Stimulated activated CD4-positive, alpha-beta T cell treated with anti-CD3 and anti-CD28 coated beads, Interleukin-4, amount 100 ng/mL, for 4 hours (primary cell): ENCODE measurements at places on chromosomes 2 and 18.

DNA sequence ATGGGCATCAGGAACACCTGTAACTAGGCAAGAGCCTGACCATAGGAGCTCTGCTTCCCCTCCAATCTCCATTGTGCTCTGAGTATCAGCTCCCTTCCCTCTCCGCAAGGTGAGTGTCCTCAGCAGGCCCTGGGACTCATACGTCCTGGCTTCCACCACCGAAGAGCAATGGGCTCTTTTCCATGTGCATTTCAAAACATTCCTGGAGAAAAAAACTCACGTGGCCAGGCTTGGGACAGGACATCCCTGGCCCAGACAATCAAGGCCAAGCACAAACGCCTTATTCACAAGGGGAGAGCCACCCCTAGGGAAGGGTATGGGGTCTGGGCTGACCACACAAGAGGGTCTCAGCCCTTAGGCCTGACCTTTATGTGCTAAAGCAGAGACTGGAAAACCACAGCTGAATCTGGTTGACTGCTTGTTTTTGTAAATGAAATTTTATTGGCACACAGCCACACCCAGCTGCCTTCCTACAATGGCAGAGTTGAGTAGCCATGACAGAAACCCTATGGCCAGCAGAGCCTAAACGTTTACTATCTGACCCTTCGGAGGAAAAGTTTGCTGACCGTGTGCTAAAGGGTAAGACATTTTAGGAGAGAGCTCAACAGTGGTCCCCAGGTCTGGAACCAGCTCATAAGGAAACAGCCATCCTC lies 175.7 kb upstream of the ARL4C start:
- DNase-seq, result no peak

- no peak for DNase-seq
Observed at GRCh38 chr2:217027414-217027813, 167.6 kb upstream of the TNP1 start.

DNA sequence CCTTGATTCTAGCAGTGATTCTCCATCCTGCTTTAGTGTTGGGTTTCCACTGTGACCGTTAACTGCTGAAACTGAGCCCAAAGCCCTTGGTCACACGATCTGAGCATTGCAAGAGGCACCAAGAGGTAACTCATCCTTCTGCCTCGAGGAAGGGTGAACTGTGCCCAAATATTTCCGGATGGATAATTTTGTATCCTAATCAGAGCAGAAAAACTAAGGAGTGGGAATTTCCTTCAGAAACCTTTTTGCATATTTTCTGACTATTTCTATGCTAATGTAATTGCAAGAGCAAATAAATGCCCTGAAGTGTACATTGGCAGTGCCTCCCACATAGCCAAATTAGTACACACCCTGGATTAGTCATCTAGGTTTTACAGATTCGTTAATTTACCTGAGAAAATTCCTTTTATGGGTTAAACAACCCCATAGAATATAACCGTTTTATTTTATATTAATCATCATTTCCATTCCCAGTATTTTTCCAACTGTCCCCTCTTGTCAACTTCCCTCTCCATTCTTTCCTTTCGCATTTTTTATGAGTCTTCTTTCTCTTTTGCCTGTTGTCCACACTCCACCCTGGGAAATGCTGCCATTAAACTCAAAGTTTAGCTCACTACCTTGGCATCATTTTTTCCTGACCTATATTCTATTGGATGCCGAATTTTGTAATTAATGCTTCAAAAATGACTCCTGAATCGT lies 31.7 kb upstream of the COBLL1 start:
- no peak for DNase-seq

GRCh38 chr2:147081831-147082230 lies 763.0 kb upstream of the ACVR2A start:
- DNase-seq, result no peak

DNA sequence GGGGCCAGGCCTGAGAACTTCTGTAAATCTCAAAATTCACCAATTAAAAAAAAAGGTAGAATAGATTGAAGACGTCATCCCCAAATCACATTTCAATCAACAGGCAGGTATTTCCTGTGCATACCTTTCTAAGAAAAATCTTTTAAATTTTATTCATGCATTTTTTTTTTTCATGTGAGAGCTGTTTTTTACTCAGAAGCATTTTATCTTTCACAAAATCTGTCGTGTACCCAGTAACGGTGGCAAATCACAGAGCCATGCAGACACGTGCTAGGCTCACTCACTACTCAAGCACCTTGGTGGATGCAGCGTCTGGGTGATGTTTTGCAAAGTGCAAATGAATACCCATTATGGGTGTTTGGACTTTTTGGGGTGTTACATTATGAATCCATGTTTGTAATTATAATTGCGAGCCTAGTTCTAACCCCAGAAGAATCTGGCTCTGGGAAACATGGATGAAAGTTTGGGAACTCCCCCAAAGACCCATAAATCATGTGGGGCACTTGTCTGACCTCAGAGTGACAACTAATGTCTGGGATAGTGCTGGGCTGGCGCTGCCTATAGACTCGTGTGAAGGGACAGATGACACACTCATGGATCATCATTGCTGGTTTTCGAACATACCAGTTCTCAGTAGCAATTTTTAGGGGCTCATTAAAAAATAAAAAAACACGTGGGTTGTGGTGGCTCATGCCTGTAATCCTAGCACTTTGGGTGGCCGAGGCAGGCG lies 335.2 kb downstream of the LPIN1 start:
- no peak for DNase-seq

DNA sequence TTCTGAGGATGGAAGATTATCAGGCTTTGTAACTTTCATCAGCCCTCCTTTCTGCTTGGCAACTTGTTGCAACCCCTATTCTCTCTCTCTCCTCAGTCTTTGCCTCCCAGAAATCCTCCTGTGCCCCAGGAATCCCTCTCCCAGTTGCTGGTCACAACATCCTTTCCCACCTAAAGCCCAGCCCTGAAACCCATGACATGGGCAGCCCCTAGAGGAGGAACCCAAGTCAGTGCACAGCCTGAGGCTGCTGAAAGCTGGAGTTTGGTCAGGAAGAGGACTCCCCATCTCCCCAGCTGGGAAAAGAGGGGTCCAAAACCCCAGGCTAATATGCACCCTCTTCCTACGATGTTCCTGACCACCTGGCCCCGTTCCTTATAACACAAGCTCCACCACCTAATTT lies 29.5 kb downstream of the PKDCC start:
- no peak for DNase-seq

GRCh38 chr2:54271843-54272627 lies 16.0 kb upstream of the TSPYL6 start:
- no peak for DNase-seq

GRCh38 chr2:73000808-73001570 lies 70.5 kb downstream of the SFXN5 start:
- no peak for DNase-seq

GRCh38 chr2:77831471-77831870 lies 309.3 kb upstream of the LRRTM4 start:
- DNase-seq, result no peak

GRCh38 chr2:22136446-22136845 lies 1012.7 kb downstream of the TDRD15 start:
- DNase-seq, result no peak

DNA sequence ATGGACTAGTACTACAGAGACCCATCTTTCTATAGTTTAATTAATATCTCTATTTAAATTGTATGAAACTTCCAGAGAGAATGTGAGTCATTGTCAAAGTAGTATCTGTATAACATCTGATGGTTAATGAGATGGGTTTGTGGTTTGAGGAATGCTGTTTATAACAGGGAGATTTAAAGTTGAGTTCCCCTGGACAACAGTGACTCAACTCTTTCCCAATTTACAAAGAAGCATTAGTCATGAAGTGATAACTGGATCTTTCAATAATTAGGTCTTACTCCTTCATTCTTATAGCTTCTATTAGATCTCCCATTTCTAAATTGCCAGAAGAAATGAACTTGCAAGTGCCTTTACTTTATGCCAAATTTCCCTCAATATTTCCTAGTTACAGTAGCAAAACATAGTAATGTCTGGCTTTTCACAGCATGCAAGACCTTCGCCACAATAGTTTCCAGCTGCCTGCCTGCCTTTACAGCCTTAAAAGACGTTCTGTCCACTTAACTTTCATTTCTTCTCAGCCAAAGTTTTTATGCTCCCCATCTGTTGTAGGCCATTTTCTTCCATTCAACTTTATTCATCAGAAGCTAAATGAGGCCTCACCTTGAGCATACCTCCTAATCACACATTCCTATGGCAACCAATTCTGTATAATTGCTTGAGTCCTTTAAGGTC lies 47.7 kb upstream of the WDR75 start:
- no peak for DNase-seq

GRCh38 chr2:102597788-102598187 lies 21.6 kb upstream of the SLC9A2 start:
- DNase-seq, result no peak

DNA sequence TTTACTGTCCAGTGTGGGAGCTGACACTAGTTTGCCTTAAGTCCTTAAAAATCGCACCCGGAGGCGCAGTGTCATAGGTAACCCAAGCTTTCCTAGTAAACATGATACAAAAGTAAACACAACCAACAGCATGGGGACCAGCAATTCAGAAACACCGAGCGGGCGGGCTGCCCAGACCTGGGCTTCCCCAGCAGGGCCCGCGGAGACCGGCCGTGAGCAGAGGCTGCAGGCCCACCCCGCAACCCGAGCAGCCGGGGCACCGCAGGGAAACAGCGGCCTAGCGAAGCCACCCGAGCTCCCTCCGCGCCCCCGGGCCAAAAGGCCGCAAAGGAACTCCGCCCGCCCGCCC lies 296 bp downstream of the TTC21B start:
- no peak for DNase-seq

GRCh38 chr2:27849558-27850205 lies 40.5 kb downstream of the RBKS start:
- no peak for DNase-seq

DNA sequence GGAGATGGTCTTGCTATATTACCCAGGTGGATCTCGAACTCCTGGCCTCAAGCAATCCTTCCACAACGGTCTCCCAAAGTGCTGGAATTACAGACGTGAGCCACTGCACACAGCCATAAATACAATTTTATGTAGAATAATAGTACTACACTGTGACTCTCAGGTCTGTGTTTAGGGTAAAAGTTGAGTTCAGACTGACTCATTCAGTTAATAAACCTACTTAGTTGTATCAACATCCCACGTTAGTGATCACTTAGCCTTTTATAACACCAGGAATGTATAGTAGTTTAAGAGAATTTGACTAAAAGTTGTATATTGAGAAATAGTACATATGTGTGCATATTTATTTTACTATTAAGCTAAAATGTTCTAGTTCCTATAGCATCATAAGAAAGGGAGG lies 237.5 kb downstream of the PHLPP1 start:
- no peak for DNase-seq

DNA sequence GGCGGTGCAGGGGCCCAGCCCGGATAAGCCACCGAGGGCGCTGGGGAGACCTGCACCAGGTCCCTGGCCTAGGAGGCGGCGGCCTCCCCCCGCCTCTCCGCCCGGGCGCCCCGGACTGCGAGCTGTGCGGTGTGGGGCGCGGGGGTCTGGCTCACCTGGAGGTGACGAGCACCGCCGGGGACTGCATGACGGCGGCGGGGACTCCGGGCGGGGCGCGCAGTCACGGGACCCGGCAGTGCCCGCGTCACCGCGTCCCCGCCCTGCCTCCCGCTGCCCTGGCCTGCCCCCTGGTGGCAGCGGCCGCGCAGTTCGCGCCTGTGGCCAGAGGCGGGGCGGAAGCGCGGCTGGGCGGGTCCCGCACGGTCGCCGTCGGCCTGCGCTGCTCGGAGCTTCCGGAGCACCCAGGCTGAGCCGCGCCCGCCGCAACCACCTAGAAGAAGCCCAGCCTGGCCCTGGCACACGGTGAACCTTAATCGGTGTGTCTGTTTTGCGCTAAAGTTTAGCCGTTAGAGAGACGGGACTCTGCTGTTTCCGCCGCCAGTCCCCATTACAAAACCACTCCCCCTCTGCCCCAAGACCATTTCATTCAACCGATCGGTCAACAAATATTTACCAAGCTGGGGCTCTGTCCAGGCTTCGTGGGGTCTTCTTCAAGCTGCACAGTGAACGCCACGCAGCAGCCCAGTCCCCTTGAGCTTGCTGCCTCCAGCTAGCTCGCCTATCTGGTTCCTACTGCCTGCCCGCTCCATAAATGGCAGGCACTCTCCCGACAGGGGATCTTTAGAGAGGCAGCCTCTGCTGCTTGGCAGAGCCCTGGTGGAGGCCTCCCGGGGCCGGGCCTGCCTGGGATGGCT lies at the start of gene HS1BP3:
Gene HS1BP3 (minus strand): TSS at position 222 of the 854 bp plus-strand sequence. CDS start 35 bp downstream, at position 187.
- peak; percentile 81 for DNase-seq

- DNase-seq, result no peak
Observed at GRCh38 chr2:178383718-178384117, 67.3 kb downstream of the PRKRA start.

GRCh38 chr2:17747684-17748452 lies 5.7 kb downstream of the SMC6 start:
- DNase-seq, result no peak

DNA sequence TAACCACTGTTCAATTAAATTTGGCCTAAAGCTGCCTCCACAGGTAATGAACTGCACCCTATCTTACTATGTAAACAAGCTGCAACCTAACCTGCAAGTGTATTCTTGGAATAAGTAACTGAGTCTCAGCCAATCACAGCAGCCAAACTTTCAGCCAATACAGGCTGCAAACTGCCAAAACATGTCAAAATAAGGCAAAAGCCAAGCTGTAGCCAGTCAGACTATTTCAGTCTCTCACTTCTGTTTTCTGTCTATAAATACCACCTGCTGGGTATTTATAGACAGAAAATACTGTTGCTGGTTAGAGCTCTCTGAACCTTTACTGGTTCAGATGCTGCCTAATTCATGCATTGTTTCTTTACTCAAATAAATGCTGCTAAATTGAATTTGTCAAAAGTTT lies 14.3 kb downstream of the C2orf76 start:
- DNase-seq, result no peak

DNA sequence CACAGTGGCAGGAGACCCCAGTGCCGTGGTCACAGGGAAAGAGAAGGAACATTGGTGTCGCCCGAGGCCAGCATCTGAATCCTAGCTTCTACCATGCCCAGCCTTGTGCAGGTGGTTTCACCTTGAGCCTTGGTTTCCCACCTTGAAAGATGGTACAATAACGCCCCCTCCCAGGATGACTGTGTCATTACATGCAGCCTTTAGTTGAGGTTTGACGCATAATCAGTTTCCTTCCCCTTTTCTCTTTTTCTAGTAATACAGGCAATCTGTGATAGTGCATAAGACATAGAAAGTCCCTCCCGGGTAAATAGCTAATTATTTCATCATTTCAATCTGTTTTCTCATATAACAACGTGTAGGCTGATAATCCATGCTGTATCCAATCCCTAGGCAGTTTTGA lies 29.8 kb upstream of the ZNF407 start:
- DNase-seq, result no peak

DNA sequence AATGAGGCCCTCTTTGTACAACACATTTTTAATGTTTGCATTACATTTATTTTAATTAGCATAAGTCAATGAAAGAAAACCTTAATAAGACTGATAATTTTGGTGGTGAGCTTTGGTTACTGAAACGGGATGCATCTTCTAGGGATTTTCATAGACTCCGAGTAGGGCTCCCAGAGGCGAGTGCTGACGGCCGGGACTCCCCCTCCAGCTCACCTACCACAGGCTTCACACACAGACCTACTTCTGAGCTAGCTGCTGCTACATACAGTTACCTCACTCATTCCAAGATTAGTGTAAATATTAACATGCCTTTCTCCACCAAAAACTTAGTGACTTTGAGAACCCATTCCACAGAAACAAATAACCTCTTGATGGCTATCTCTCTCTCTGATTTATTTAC lies 271.1 kb downstream of the GALR1 start:
- no peak for DNase-seq

- DNase-seq, result no peak
Observed at GRCh38 chr2:170823088-170823897, 6.6 kb downstream of the GAD1 start.
